Spinal cord (tissue), 10 donors: ENCODE measurements at places on chromosomes 4 and X. TPM values are rescaled to one million over a fixed set of nuclear protein-coding genes. Genes with fewer than 3 reads are reported as not detected.

UGT2B17 gene
- not detected for polyA plus RNA-seq

SEPTIN6 gene
- 69.2 TPM for polyA plus RNA-seq

TREX2 gene
- polyA plus RNA-seq = 0.50 TPM

RAB40A gene
- polyA plus RNA-seq = 3.0 TPM

CNGA1 gene
- 0.06 TPM for polyA plus RNA-seq

HSFX3 gene
- 0.39 TPM for polyA plus RNA-seq

L1CAM gene
- 165 TPM for polyA plus RNA-seq

FOXR2 gene
- not detected for polyA plus RNA-seq

KDR gene
- 34.9 TPM for polyA plus RNA-seq

RNF4 gene
- polyA plus RNA-seq = 61.1 TPM

YIPF7 gene
- polyA plus RNA-seq = 1.3 TPM

TRPC3 gene
- polyA plus RNA-seq = 11.0 TPM

WWC2 gene
- 19.0 TPM for polyA plus RNA-seq

TBL1X gene
- 13.2 TPM for polyA plus RNA-seq

FAM9B gene
- 0.38 TPM for polyA plus RNA-seq

SMIM31 gene
- not detected for polyA plus RNA-seq
